IPS DF 6.9 (cell line): ENCODE measurements at places on chromosomes 1 and 21.

DNA sequence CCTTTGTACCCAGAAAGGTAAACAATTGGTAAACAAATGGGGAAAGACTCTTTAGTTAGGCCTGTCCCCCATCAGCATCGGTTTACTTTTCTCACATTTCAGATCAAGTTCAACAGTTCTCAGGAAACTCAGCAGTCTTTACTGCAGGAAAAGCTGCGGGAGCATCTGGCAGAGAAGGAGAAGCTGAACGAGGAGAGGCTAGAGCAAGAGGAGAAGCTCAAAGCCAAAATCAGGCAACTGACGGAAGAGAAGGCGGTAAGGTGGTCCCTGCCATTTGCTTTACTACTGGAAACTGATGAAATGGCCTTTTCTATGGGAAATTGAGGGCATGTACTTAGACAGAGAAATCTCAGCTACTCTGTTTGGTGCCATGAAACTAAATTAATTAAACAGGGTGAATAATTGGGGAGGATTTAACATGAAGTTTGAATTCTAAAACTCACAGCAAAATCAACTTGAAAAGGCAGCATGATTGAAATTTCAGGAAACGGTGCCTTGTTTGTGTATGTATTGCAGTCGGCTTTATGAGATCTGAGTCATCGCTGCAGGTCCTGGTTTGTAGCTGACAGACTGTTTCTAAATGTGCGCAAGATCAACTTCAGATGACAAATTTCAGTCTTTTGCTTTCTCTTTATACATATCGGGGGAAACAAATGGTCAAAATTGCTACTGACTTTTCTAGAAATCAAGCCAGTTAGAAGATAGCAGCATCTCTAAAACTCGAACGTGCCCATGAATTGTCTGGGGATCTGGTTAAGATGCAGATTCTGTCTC is 67.9 kb upstream of the EFHD2 start:
- DNase-seq = no peak

DNA sequence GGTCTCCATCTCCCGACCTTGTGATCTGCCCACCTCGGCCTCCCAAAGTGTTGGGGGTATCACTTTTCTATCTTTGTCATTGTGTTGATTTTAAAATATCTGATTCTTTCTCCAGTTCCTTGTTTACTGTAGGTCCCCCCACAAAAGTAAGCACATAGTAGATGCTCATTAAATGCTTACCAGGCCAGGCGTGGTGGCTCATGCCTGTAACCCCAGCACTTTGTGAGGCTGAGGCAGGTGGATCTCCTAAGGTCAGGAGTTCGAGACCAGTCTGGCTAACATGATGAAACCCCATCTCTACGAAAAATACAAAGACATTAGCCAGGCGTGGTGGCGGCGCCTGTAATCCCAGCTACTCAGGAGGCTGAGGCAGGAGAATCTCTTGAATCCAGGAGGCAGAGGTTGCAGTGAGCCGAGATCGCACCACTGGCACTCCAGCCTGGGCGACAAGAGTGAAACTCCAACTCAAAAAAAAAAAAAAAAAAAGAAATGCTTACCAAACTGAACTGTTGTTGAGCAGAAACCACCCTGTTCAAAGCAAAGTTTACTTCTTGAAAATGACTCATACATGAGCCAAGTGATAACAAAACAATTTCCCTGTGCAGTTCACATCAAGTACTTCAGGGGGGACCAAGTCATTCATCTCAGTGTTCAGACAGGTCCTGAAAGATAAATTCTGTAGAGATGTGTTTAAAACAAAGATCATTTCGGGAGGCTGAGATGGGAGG is 24.3 kb upstream of the NID1 start:
- no peak for DNase-seq

DNA sequence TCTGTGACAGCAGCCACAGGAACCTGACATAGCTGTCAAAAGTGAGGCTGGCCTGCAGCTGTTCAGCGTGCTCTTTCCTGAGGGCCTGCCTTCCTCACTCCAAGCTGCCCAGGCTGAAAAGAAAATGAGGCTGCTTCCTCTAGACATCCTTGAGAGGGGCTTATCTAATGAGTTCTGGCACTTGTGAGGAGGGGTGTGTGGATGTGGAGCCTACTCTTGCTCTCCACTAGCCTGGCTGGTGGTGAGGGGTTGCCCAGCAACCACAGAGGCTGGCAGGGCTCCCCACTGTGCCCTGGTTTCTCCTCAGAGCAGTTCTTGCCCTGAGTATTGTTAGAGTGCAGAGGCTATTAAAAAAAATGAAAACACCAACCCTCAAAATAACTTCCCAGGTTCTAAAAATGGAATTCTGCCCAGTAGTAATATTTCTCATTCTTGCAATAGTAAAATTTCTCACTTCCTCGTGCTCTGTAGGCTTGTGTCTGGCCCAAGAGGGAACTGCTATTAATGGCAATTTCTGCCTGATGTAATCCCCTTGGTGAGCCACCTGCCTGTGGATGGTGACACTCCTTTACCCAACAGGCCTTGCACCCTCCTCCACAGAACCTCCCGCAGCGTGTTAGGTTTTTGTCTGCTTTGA is 52.6 kb upstream of the EPS8L3 start:
- DNase-seq = no peak

DNA sequence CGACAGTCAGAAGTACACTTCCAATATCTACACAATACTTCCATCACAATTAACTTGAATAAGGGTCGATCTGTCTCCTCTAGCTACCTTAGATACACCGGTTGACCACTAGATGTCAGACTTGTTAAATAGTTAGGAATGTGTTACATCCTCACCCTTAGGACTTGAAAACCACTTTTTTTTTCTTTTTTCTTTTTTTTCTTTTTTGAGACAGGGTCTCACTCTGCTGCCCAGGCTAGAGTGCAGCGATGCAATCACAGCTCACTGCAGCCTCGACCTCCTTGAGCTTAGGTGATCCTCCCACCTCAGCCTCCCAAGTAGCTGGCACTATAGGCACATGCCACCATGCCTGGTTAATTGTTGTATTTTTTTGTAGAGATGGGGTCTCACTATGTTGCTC is 120.4 kb upstream of the GREM2 start:
- peak; percentile 50 for DNase-seq

GRCh38 chr1:228082918-228083870 is 686 bp downstream of the ARF1 start:
- DNase-seq = no peak

GRCh38 chr1:168019407-168019806 is 82.5 kb upstream of the MPC2 start:
- no peak for DNase-seq

DNA sequence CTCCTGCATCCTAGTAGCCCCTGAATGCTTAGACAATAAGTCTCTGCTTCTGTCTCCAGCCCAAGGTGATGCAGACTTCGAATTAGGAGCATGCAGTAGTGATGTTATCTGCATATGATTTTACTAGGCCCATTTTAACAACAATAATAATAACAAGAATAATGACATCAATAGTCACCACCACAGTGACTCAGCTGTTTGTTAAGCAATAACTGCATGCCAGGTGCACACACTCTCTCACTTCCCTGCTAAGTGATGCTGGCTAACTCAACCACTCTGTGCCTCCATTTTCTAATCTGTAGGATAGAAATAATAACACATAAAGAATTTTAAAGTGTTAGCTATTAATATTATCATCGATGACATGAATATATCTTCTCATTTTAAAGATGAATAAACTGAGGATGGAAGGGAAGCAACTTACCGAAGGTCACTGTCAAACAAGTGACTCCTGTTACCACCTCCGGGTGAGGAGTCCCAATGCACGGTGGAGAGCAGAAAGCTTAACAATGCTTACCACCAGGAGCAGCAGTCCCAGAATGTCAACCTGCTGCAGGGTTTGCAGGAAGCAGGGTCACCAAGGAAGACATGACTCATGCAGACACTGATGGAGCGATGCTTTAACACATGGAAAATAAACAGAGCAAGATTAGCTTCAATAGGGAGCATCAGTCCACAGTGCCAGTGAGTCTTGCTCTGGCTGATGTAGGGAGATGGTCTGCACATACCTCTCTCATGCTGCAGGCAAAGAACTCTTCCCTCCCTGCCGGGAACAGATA is 290.2 kb downstream of the SPATA17 start:
- DNase-seq = no peak

GRCh38 chr1:2290171-2290578 is 62.1 kb downstream of the SKI start:
- no peak for DNase-seq

DNA sequence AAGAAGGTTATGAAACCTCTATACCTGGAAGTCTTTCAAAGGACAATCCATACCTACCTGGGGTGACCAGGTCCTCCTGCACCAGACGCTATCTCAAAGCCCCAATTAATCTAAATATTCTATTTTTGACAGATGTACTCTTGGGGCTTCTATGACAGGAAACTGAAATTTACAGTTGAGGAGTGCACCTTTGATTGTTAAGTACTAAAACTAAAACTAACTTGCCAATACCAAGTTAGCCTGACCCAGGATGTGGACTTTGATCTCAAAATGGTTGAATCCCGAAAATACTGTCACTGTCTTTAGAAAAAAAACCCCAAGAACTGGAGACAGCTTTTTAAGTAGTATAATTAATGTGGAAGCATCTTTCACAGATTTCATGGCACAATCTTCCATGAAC is 162.4 kb downstream of the TTLL7 start:
- no peak for DNase-seq

DNA sequence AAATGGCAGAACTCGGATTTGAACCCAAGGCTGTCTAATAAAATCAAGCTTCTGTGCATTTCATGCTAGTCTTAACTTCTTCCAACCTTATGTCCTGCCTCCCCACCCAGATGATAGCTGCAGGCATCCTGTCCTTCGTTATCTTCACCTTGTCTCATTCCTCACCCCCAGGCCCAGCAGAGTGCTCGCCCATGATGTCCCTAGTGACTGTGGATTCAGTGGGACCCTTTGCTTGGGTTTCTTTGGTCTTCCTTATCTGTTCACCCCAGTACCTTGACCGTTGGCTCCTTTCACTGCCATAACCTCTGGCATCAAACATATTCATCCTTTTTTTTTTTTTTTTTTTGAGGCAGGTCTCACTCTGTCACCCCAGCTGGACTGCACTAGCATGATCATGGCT is 5.6 kb upstream of the BSDC1 start:
- no peak for DNase-seq

- no peak for DNase-seq
These were observed at the start of gene UBE2G2 for GRCh38 chr21:44801468-44802395. Gene UBE2G2, minus strand, starts transcription at chr21:44801820. Its CDS starts 72 bp downstream, at chr21:44801748.

GRCh38 chr1:153616144-153616916 is at the start of gene S100A14:
Gene S100A14, minus strand, starts transcription at chr1:153616325. Its CDS starts 467 bp downstream, at chr1:153615858.
- DNase-seq = no peak

GRCh38 chr1:116097626-116098025 is 13.6 kb upstream of the MAB21L3 start:
- DNase-seq = no peak

DNA sequence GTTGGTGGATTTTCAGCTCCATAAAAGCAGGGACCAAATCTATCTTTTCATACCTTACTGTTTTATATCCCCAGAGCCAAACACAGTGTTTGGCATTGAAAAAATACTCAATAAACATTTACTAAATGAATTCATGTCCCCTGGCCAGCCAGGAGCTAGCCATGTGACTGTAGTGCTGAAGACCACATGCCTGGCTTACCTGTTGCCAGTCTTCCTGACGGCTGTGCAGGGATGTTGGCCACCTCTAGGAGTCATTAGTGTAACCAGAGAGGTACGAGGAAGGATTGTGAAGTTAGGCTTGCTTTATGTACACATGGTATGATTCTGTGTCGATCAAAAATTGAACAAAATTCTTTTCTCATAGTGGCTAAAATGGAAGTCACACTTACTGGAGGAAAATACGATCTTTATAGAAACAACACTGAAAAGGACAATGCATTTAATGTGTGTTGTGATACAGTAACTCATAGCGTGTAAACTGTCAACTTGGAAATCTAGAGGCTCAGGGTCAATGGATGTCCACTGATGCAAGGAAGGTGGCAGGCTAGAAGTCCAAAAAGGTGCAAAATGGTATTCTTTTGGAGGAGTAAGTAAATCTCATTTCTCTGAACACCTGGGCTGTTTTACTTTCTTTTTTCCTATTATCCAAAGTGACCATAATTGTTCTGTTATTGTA is 60.9 kb downstream of the FGGY start:
- no peak for DNase-seq

DNA sequence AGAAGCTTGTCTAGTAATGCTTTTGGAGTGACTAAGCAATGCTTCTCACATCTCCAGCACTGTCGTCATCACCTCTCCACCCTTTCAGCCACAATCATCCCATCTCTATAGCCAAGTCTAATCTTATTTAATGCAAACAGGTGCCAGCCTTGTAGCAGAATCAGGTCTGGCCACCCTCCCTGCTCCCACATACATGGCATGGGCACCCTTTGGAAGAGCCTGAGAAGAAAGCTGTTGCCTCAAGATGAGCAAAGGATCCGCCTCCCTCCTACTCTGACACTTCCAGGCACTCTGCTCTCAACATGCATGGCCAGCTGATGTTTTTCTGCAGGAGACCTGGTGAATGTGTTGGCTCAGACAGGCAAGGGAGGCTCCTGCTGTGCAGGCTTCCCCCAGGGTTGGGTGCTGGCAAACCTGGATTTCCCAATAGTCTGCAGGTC is 113.1 kb upstream of the GRIK3 start:
- DNase-seq = no peak

- no peak for DNase-seq
These were observed 244.6 kb upstream of the DMRTA2 start for GRCh38 chr1:50667710-50668356.

- no peak for DNase-seq
These were observed 7.2 kb downstream of the KIFAP3 start for GRCh38 chr1:170067253-170067819.

GRCh38 chr21:41970751-41971653 is 17.2 kb upstream of the C2CD2 start:
- DNase-seq = no peak

DNA sequence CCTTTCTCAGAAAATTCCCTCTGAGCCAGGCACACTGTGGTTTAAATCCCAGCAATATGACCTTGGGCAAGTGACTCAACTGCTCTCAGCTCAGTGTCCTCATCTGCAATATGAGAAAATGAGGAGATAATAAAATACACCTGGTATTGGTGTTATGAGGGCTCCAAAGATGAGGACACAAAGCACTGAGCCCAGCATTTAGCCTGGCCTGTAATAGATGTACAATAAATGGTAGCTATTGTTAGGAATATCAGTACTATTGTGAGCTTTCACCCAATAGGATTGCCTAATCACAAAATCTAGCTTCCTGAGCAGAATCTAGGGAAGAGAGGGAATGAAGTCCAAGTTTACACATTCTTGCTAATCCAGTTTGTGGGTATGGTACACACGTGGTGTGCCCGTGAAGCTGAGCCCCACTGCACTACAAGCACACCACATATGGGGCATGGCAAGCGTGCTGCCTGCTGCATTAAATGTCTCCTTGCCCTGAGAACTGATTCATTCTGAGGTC is 24.3 kb upstream of the SLC30A1 start:
- no peak for DNase-seq
